RPMI7951 (cell line): ENCODE measurements at places on chromosomes 12 and 14. TPM values are rescaled to one million over a fixed set of nuclear protein-coding genes. Genes with fewer than 3 reads are reported as not detected.

GRCh38 chr12:132736378-132736777 is 25.3 kb downstream of the ANKLE2 start:
- no peak for DNase-seq

GLT8D2 gene
- total RNA-seq = 10.4 and 14.8 TPM in 2 replicates

DNA sequence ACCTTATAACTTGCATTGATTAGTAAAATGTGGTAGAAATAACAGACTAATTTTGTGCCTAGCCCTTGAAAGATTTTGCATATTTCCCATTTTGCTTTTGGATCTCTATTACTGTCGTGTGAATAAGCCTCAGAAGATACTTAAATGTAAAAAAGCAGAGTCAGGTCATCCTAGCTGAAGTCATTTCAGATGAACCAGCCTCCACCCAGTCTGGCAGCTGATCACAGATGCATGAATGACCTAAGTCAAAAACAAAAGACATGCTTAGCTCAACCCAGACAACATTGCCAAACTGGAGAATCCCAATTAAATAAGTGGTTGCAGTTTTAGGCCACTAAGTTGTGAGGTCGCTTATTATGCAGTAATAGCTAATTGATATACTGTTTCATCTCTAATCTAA is 349.9 kb downstream of the C12orf50 start:
- DNase-seq = no peak

PLEKHG7 gene
- not detected in 2 replicates for total RNA-seq

- DNase-seq = no peak
Observed at GRCh38 chr12:11666131-11667050, 16.9 kb downstream of the ETV6 start.

- DNase-seq = no peak
Observed at GRCh38 chr12:93673084-93673483, 4.1 kb upstream of the CRADD start.

- DNase-seq = no peak
Observed at GRCh38 chr12:25491396-25492325, 61.4 kb downstream of the LMNTD1 start.

RPS6KL1 gene
- 2.0 and 3.6 TPM in 2 replicates for total RNA-seq

- DNase-seq = peak; percentile 63
Observed at GRCh38 chr14:71236487-71236886, 329.2 kb downstream of the PCNX1 start.

DNA sequence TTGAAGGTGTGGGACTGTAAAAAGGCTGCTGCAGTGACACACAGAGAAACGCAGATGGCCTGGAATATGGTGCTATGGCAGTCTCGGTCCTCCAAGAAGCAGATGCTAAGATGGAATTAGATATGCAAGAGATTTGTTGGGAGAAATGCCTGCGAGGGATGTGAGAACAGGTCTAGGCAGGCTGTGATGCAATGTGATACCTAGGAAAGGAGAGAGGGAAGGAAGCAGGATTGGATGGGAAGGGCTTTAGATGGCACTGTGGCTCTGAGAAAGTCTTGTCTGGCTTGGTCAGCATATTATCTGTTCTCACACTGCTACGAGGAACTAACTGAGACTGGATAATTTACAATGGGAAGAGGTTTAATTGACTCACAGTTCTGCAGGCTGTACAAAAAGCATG is 374.4 kb downstream of the BCAT1 start:
- DNase-seq = no peak

OTOGL gene
- 0.20 and 0.48 TPM in 2 replicates for total RNA-seq

RD3L gene
- total RNA-seq = not detected in 2 replicates

DNA sequence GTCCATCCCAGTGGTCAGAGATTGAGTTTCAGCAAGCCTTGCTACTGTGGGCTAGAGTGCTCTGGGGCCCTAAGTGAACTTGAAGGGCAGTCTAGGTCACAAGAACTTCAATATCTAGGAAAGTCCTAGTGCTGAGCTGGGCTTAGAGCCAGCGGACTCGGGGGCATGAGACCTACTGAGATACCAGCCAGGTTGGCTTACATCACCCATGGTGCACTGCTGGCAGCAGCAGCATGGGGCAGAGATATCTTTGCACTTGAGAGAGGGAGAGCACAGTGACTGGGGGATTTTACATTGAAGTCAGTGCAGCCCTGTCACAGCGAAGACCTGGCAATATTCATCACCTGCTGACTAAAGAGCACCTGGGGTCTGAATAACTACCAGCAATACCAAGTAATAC is 158.3 kb upstream of the PRKD1 start:
- no peak for DNase-seq

DNA sequence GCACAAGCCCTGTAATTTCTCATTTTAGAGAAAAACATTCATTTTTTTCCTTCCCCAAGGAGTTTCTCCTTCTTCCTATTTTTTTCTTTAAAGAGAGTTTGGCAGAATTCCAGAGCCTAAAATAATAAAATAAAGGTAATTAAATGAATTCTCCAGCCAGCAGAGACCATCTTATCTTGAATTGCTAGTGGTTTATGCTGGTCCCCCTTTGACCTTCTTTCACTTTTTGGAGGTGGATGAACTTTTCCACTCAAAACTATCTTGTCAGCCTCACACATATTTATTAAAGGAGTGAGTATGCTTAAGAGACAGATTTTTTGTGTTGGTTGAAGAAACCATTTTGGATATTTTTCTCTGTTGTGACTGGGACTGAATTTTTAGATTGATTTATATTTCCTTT is 47.6 kb downstream of the ADIPOR2 start:
- no peak for DNase-seq

- DNase-seq = no peak
Observed at GRCh38 chr14:72744416-72745120, 149.3 kb downstream of the DPF3 start.

DNA sequence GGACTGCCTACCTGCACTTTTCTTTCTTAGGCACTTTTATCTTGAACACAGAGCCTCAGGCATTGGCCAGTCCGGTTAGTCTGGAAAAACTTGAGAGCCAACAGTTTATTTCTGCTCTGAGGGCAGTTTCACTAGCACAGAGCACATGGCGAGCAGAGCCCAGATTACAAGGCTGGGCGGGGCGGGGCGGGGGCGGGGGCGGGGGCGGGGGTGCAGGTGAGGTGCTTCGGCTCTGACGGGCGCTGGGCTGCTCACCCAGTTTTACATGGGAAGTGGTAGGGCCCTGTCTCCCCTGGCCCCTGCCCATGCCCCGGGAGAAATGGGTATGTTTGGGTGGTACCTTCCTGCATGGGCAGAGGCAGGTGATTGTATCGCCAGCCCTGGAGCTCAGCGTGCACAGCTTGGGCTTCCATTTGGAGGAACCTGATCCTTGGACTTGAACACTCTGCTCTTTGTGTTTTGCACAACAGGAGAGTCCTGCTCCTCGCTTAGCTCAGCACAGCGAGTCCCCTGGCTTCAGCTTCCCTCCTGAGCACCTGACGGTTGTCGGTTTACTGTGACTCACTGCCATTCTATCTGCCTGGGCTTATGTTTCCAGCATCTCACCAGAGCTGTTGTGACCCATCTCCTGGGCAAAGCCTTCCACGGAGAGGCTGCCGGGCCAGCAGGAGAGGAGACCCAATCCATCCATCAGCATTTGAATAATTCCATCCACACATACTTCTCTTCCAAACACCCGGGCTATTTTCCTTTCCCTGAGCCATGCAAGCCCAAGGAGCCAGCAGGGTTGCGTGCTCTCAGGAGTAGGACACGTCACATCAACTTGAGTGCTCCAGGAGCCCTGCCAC is 108.5 kb downstream of the ARF6 start:
- DNase-seq = peak; percentile 93

LUM gene
- total RNA-seq = 56.5 and 102 TPM in 2 replicates

IFNG gene
- total RNA-seq = not detected in 2 replicates

DNA sequence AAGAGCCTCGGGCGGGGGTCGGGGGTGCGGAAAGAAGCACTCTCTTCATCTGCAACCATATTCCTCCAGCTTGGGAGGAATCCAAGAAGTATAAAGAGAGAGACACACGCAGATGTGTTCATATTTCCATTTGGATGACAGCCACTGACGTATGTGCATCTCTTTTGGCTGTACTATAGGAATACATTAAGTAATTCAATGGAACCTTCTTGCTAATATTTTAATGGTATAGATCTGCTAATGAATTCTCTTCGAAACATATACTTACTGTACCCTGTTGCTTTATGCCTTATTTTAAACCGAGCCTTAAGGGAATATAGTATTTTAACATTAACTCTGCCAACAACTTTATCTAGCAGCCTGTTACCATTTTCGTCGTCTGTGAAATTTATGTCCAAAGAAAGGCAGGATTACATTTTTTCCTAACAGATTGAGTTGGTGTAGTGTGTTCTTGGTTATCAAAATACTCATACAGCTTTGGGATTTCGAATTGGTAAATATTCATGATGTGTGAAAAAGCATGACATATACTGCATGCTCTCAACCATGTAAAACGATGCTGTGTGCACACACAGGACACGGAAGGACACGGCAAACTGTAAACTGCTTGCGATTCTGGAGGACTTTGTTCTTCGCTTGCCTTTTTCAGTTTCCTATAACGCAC is 84.5 kb downstream of the CCDC88C start:
- no peak for DNase-seq

ARHGEF40 gene
- total RNA-seq = 26.0 and 38.4 TPM in 2 replicates

DNA sequence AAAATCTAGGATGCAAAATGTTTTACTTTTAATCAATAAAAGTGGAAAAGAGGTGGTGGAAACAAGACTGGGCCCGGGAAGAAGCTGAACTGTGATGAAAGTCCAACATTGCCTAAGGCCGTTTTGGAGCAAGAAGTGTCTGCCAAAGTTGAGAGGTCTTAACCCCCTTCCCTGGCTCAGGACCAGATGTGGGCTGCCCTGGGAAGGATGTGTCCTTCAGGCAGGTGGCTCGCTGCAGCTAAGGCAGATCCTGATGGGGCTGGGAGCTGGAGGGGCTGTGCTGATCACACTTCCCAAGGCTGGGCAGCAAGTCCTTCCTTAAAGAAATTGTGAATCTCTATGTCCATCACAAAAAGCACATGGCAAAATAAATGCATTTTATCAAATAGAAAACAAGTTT is 581.6 kb downstream of the GALC start:
- no peak for DNase-seq

TAS2R13 gene
- total RNA-seq = 0.20 and 0.48 TPM in 2 replicates

DNA sequence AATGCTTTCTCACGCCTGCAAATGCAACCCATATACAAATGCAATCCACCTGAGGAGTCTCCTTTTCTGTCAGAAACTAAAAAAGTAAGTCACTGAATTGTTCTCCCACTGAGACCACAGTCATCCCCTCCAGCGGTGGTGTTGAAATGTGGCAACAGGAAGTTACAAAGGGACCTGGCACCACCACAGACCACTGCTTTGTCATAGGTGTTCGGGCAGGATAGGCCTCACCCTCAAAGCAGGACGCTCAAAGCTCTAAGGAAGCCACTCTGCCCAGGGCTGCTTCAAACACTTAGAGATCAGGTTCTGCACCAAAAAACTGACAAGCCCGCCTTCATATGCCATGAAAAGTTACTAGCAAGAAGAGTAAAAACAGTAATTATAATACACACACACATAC is 11.3 kb downstream of the PHLDA1 start:
- peak; percentile 96 for DNase-seq

DNA sequence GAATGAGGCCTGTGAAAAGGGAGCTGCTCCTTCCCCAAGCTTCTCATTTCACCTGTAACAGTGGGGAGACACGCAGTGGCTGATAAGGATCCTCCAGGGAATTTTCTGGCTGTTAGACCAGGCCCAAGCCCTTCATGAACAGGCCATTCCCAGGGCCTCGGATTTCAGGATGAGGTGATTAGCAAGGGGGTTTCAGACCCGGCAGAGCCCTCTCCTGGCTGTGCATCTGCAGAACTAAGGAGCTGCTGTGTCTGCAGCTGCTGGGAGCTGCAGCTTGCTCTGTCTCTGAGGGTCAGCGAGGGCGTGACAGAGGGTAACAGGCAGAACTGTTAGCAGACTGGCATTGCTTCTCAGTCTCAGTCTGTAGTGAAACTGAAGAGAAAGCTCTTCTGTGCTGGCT is 110.4 kb downstream of the KCNA5 start:
- no peak for DNase-seq

GPRC5D gene
- total RNA-seq = not detected in 2 replicates

GRCh38 chr12:71565535-71565934 is 98.1 kb downstream of the ZFC3H1 start:
- DNase-seq = no peak

SBNO1 gene
- 15.0 and 16.9 TPM in 2 replicates for total RNA-seq

DNA sequence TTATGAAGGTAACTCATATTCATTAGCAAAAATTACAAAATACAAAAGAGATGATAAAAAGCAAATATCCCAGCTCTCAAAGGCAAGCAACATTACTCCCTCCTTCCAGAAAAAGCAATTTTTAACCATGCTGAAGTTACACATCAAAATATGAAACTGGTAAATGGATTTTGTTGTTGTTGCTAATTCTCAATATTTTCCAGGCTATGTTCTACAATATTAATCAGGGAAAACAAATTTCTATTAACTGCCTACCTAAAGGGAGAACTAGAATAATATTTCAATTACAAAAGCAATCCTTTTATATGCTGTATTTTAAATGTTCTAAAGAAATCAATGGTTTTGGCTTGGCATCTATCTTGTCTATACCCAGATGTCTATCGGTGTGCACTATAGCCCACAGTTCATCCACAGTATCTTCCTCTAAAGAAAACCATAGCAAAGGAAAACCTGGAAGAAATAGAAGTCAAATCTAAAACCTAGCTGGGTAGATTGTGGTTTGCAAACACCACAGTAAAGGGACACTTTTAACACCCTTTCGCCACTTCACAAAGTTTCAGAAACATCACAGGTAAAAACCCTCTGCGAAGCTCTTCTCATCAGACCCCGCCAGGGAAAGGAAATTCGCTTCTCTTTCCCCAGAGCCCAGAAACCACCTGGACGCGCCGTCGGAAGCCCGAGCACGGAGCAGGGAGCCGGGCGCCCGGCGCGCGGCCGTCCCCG is 32.0 kb downstream of the TC2N start:
- DNase-seq = no peak

DNA sequence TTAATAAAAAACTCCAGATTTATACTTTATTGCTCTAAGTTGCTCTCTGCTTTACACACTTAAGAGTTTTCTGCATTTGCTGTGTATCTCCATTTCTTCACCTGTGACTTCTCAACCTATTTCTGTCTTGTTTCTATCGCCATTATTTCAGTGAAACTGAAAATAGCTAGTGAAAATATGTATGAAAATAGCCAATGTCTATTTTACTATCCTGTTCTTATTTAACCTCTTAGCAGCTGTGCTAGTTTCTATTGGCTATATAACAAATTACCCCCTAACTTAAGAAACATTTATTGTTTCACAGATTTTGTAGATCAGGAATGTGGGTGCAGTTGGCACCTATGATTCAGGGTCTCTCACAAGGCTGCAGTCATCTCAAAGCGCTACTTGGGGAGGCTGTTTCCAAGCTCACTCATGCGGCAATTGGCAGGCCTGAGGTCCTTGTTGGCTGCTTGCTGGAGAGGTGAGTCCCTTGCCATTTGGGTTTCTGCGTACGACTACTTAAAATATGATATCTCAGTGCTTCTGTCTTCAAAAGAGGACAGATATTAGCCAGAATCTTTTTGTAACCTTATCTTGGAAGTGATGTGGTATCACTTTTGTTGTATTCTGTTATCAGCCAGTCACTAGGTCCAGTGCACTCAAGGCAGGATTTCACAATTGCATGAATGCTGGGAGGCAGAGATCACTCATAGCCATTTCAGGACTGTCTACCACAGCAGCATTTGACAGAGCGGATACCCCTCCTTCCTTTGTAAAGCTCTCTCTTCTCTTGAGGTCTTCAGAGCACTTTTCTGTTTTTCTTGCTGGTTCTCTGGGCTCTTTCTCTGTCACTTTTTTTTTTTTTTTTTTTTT is 7.2 kb downstream of the ERC1 start:
- no peak for DNase-seq

SCNN1A gene
- total RNA-seq = not detected in 2 replicates

PLA2G1B gene
- total RNA-seq = 1.1 TPM in 1 of 2 replicates, not detected in the other

- DNase-seq = no peak
Observed at GRCh38 chr14:93917141-93917540, 10.0 kb upstream of the FAM181A start.

GRCh38 chr14:53741479-53742232 is 215.0 kb downstream of the BMP4 start:
- peak; percentile 35 for DNase-seq
